Hematopoietic multipotent progenitor cell treated with erythropoietin and hydrocortisone succinate and interleukin-3 and kit ligand, for 6 days (in vitro differentiated cells): ENCODE measurements at places on chromosomes 16 and 17.

DNA sequence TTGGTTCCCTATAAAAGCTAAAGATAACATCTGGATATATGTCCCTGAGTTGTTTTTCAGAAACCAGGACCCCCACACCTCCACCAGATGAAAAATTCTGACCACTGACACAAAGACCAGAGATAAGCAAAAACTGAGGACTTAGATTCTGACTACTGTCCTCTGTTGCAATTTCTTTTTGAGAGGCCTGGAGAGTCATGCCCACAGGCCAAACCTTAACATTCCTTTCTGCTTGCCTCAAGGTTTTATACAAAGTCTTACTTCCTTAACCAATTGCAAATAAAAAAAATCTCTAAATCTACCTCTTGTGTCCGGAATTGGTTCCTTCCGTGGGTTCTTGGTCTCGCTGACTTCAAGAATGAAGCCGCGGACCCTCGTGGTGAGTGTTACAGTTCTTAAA, 228.5 kb downstream of the ABCC12 start:
- no peak for DNase-seq

- no peak for DNase-seq
These were observed 14.7 kb downstream of the COPZ2 start for GRCh38 chr17:48022901-48023300.

- no peak for DNase-seq
These were observed 169.5 kb upstream of the ZNF267 start for GRCh38 chr16:31704138-31704537.

GRCh38 chr17:37605081-37605480, 4.1 kb downstream of the SYNRG start:
- DNase-seq: no peak

- no peak for DNase-seq
These were observed 5.4 kb downstream of the ITGAE start for GRCh38 chr17:3795390-3796102.

DNA sequence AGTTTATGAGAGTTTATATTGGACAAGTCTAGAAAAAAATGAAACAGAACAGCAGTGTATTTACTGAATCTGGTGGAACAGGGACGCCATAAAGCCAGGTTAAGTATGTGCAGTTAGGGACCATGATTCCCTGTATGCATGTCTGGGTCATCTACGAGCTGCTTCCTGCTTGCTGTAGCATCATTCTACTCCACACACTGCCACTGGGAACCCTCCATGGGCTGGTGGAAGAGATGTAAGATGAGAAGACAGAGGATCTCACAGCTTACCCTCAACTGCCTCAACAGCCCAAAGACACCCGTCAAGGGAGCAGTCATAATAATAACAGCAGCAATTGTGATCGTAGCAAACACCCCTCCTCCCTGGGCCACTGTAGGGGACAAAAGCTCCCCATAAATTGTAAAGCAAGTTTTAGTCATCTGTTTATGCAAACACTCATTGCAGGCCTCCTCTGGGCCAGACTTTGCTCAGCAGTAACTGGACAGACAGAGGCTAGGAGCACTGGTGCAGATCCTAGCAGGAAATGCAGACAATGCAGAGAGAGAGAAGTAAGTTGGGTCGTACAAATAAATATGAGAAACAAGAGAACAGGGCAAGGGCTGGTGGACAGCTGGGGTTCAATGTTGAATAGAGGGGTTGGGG, 188.0 kb downstream of the SOX9 start:
- no peak for DNase-seq

DNA sequence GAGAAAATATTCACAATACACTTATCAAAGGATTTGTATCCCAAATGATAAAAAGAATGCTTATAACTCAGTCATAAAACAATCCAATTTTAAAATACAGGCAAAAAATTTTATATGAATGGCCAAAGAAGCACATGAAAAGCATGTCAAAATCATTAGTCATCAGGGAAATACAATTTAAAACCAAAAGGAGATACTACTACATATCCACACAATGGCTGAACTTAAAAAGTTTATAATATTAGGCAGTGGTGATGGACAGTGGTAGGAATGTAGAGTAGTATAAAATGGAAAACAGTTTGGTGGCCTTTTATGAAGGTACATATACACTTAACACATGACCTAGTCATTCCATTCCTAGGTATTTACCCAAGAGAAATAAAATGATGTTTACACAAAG, 12.2 kb downstream of the CMC2 start:
- DNase-seq: no peak

DNA sequence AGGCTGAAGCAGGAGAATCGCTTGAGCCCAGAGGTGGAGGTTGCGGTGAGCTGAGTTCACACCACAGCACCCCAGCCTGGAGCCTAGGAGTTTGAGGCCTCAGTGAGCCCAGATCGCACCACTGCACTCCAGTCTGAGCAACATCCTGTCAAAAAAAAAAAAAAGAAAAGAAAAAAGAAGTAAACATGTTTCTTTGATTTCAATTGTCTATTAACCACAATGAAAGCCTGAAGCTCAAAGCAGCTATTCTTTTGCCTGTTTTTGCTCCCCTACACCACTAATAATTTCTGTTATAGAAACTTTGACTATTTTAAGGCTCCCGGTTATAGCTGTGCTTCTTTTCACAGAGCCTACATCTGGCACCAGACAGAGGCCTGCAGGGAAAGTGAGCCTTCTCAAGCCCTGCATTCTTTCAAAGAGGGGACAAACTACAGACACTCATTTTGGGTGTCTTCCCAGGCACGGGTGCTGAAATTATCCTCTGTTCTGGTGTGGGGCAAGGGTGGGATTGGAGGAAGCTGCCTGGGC, 14.2 kb upstream of the SLC52A1 start:
- DNase-seq: no peak

DNA sequence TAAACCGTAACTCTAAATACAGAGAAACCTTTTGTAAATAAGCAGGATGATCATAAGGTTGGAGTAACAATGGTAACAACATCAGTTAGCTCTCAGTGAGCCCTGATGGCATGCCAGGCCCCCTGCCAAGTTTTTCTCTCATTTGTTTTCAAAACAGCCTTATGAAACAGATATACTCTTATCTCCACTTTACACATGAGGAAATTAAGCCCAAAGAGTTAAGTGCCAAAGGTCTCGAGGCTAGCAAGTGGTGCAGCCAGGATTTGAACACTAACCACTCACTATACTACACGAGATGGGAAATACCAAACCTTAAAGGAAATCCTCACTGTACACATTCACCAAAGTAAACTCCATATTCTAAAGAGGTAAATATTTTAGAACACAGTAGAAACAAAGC, 15.0 kb downstream of the USP31 start:
- peak; percentile 95 for DNase-seq

DNA sequence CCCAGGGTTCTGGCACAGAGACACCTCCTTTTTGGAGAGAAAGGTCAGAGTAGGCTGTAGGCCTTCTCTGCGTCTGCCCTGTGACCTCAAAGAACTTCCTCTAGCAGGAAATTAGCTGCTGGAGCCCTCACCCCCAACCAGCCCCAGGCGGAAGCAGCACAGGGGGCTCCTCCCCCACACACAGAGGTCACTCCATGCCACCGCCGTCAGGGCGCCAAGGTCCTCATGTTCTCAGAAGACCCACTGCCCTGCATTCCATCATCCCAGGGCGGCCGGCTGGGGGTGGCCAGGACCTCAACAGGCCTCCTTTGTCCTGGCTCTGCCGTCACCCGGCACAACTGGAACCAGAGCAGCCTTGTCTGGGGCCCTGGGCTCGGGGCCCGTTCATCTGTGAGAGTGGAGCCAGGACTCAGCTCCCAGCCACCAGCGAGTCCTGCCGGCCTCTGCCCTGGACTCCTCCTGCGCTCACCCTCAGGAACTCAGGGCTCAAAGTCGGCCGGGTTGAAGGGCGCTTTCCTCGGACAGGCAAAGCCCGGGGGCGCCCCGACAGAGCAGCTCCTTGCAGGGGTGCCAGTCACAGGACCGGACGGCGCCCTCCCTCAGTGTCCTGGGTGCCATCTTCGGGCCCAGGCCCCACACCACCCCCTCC, 1.2 kb downstream of the TMC6 start:
- peak; percentile 85 for DNase-seq

DNA sequence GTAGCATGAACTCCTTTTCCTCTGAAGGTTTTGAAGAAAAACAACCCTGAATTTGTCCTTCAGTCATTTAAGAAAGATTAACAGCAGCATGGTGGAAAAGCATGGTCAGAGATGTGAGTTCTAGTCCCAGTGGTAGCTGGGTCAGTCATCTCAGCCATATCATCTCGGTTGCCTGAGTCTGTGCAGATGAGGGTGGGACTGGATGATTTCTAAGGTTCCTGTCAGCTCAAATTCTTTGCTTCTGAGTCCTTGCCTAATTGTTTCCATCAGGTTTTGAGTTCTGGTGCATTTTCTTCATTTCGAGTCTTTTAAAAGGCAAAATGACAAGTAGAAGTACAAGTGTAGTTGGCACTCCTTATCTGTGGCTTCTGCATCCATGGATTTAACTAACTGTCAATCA, 63.9 kb downstream of the TNRC6C start:
- DNase-seq: no peak

- DNase-seq: peak; percentile 91
These were observed 139.9 kb upstream of the CACNG3 start for GRCh38 chr16:24116046-24116776.

DNA sequence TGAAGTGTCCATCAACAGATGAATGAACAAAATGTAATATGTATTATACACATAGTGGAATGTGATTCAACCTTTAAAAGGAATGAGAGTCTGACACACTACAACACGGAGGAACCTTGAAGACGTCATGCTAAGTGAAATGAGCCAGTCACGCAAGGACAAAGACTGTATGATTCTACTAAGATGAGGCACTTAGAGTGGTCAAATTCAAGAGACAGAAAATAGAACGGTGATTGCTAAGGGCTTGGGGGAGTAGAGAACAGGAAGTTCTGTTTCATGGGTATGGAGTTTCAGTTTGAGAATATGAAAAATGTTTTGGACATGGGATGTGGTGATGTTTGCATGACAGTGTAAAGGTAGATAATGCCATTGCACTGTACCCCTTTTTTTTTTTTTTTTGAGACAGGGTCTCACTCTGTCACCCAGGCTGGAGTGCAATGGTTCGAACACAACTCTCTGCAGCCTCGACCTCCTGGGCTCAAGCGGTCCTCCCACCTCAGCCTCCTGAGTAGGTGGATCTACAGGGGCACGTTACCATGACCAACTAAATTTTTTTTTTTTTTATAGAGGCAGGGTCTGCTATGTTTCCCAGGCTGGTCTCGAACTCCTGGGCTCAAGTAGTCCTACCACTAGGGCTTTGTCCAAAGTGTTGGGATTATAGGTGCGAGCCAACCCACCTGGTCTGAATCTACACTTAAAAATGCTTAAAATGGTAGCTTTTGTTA, 2.9 kb upstream of the CCDC102A start:
- no peak for DNase-seq

DNA sequence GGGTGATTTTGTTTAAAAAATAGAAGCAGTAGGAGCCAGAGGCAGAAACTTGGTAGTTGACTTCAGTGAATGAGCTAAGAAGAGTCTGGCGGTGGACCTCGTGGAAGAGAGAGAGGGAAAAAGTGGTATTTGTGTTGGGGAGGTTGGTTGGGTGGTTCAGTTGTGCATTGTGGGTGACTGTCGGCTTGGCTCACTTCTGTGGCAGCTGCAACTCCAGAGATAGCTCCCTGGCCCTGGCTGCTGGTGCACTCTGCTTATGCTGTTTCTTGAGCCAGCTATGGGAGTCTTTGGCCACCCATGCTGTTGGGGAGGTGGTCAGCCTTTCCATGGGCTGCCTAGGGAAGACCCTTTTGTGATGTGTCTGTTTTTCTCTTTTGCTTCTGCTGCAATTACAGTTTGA, 50.4 kb upstream of the CRISPLD2 start:
- DNase-seq: no peak

DNA sequence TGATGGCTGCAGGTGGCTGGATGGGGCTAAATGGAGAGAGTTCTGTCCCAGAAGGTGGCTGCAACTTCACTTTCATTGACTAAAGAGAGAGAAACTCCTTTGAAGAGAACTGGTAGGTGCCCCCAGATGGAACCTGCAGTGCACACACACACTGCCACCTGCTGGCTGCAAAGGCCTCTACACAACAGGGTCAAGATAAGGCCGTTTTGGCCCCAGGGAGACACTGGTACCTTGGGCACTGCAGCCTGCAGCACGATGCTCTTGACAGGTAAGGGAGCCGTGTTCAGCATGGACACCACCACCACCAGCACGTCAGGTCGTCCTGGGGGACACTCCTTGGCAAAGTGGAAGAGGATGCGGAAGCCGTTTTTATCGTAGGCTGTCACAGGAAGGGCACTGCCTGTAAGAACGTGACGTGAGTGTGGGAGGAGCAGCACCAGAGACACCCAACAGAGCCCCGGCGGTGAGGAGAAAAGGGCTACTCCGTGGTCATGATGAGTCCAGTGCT, 22.7 kb downstream of the GGA3 start:
- peak; percentile 87 for DNase-seq

DNA sequence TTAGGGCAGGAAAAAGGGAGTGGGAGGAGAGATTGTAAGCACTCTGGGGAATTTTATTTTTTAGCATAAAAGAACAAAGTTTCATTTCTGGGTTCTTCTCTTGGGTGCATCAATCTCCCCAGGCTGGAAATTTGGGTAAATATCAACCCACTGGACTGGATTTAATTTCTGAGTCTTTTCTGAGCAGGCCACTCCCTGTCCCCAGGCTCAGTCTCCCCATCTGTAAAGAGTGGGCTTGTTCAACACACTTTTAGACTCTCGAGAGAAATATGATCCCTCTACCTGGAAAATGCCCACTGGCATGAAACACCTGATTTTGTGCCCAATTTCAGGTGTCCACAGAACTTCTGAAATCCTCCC, 617 bp upstream of the VTN start:
- DNase-seq: no peak

DNA sequence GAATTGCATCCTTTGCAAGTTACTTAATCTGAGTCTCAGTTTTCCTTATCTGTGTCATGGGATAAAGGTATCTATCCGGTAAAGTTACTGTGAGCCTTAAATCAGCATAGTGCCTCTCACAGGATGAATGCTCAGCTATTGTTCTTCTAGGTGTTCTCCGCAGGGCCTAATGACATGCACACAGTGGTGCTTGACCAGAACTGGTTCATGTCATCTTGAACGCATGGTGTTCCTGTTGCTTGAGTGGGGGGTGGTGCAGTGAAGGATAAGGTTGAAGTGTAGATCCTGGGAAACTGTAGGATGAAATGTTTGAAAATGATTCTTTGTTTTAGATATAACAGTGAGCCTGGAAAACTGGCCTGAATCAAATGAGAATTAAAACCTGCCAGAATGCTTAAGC, 4.0 kb downstream of the KRT40 start:
- DNase-seq: no peak
